ENCODE measurements at places on chromosomes 4 and X.

GRCh38 chr4:184831153-184831552, 5.4 kb upstream of the ACSL1 start:
- no peak for DNase-seq

DNA sequence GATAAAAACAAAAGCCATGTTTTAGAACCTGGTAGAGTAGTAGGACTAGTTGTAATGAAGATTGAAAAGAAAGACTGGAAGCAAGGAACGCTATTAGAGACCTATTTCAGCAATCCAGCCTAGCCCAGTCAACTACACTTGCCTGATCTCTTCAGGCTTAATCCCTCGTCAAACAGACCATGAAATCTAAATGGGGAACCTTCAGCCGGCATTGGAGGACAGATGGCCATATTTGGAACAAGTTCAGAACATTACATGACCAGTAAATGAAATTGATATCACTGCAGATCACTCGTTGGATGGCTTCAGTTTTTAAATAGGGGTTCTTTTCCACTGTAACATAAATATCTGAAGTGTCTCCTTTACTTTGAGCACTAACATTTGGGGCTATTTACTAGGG, 84.8 kb upstream of the WDR44 start:
- DNase-seq = no peak

DNA sequence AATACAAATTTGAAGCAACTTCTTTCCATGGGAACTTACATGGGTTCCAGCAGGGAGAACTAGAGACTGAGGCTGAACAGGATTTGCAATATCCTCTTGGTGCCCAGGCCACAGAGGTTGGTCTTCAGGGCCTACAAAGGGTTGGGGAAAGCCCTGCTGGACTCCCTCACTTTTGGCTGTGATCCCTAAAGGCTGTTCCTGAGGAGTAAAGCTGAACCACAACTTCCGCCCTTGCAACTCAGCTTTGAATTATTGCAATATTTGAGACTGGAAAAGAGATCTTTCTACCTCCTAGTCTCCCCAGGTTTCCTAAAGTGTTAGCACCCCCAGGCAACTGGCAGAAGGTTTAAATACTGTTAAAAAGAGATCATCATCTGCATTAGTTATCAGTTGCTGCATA, 26.9 kb downstream of the DCHS2 start:
- no peak for DNase-seq

DNA sequence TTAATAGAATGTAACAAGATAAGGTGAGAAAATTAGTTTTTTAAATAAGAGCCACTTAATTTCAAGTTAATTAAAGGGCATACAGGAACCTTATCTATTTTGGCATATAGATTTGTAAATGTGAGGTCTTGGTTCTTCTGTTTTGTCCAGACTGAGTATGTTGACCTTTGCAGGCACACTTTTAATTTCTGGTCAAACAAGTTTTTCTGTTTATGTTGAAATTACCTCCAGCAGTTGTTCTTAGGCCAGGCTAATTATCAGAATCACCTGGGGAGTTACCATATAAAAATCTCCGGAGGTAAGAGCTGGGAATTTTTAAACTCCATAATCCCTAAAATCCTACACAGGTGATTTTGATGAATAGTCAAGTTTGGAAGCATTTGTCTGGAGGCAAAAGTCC, 227.4 kb upstream of the ANKRD50 start:
- DNase-seq = no peak

- DNase-seq = no peak
Observed at GRCh38 chrX:108217876-108218275, 126.3 kb downstream of the ATG4A start.

GRCh38 chr4:73055241-73055897, 14.1 kb downstream of the COX18 start:
- DNase-seq = no peak

- DNase-seq = no peak
Observed at GRCh38 chr4:181909368-181909767, 333.8 kb upstream of the TENM3 start.

DNA sequence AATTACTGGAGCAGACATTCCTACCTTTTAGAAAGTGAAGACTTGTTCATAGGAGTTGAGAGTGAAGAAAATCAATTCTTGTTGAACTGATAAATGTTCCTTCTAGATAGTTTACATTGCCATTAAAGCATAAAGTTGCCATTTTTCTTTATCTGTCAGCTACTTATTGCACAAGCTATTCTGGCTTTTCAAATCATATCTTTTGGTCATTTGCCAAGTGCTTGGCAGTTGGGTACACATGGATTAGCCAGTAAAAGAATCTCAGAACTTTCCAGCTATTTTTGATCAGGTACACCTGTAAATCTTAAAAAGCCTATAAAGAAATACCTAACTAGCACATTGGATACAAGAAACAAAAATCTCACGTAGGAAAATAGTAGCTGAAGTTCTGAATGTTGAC, 56.4 kb upstream of the PNPLA4 start:
- DNase-seq = no peak

- DNase-seq = no peak
Observed at GRCh38 chrX:9873952-9874351, 87.7 kb downstream of the SHROOM2 start.

- DNase-seq = no peak
Observed at GRCh38 chr4:36374836-36375511, 93.6 kb downstream of the DTHD1 start.

GRCh38 chr4:183962419-183962818, 57.3 kb downstream of the STOX2 start:
- DNase-seq = no peak

Measured in bone marrow (tissue), 2 donors.